ENCODE measurements at places on chromosomes 2 and 18. TPM values are rescaled to one million over a fixed set of nuclear protein-coding genes. Genes with fewer than 3 reads are reported as not detected.

Gene EFR3B
- not detected for polyA plus RNA-seq

Gene RGPD3
- polyA plus RNA-seq = not detected

Gene SLC5A7
- polyA plus RNA-seq = not detected

Gene FAHD2B
- polyA plus RNA-seq = 0.39 TPM

Gene FAHD2A
- polyA plus RNA-seq = 17.1 TPM

Gene POTEJ
- not detected for polyA plus RNA-seq

Gene CNTNAP5
- polyA plus RNA-seq = not detected
